Globus pallidus (tissue), 1 donor: ENCODE measurements at places on chromosomes 6 and 20.

DNA sequence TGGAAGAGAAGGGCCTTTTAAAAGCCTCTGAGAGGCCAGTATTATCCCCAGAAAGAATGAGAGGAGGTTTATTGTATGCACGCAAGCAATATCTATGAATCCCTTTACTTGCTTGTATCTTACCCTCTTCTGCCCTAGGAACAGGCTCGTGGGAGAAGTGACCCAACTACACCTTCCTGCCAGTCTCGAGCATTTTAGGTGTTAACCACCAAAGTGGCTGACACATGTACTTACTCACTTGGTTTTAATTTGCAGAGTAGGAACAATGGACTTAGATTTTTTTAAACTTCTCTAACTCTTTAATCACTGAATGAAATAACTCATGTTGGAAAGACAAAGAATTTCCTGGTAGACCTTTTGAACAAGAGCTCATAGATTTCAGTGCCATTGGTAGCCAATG is 296.9 kb downstream of the PLCB1 start:
- no peak for DNase-seq

DNA sequence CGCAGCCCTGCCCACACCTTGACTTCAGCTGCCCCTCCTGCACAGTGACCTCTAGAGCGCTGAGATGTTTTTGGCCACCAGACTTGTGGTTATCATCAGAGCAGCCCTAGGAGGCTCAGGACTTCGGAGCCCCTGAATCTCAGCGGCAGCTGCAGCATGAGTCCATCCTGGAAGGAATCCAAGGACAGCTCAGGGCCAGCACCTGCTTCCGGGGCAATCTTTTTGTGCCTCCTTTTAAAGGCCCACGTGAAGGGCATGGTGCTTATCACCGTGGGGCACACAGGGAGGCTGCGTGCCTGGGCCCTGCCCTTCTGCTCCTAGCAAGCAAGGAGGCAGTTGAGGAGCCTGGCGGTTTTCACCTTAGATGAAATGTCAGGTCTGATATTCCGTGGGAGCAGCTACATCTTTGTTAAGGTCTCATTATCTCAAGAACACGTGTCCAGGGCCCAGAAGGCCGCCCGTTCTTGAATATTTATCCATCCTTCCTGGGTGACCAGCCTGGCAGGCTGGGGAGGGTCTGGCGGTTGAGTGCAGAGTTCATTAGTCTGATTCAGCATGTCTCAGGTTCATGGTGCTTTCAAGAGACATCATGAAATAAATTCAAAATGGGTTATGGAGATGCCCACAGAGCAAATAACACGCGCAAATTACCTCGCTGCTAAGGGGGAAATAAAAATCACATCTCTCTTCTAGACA is 392.4 kb downstream of the TAF4 start:
- DNase-seq = no peak

GRCh38 chr6:156687789-156688619 is 89.2 kb upstream of the ARID1B start:
- no peak for DNase-seq

- no peak for DNase-seq
Observed at GRCh38 chr6:30219244-30219643, 6.0 kb upstream of the TRIM26 start.

DNA sequence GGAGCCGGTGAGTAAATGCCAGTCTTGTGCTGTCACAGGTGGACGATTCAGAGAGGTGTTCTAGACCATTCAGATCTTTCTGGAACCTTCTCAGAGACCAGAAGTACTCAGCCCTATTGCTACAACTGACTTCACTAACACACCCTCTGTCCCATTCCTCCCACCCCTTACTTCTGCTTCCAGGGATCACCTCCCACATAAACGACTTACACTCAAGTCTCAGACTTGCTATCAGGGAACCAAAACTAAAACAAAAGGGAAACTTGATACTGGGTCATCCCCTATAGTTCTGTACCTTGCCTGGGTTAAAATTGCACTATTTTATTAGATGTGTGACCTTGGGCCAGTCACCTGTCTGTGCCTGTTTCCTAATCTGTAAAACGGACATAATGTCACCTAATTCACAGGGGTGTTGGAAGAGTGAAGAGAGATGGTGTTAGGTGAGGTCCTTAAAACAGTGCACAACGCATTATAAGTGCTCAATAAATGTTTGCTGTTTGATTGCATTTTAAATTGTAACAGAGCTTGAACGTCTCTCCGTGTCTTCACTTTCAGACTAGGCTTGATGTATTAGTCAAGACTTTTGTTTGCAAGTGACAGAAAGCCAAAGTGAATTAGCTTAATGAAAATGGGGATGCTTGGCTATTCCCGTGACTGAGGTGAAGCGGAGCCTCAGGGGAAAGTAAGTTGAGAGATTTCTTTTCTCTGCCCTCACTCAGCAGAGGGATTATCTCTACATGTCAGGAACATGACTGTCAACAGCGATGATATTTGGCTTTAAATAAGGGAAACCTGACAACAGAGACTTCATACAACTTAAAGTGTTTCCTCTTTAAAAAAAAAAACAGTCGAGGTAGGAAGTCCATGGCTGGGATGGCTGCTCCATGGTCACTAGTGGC is 3.0 kb upstream of the SRXN1 start:
- DNase-seq = no peak

DNA sequence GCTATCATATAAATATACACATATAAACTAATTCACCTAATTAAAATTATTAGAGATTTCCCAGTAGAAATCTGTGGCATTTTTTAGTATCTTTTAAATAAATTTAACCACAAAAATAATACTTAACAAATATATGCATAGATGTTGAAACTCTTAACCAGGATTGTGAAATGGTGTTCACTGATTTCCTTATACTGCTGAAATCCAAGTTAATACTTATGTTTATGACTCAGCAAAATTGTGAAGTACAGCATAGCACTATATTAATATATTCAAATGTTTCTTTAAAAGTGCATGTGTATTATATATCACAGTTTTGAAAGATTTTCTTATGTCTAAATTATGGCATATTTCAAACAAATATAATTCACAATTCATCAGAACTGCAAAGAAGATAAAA is 328.2 kb upstream of the MANEA start:
- DNase-seq = no peak

- DNase-seq = no peak
Observed at GRCh38 chr6:158464483-158464882, 95.4 kb upstream of the TMEM181 start.

- DNase-seq = no peak
Observed at GRCh38 chr20:8156235-8157079, 24.4 kb downstream of the PLCB1 start.

- no peak for DNase-seq
Observed at GRCh38 chr6:80566361-80566760, 459.9 kb downstream of the BCKDHB start.

GRCh38 chr6:9159051-9159450 is 723.7 kb upstream of the SLC35B3 start:
- no peak for DNase-seq

GRCh38 chr6:142886431-142887170 is 58.4 kb downstream of the HIVEP2 start:
- DNase-seq = peak; percentile 67

GRCh38 chr6:111614833-111615582 is 9.3 kb upstream of the TRAF3IP2 start:
- DNase-seq = no peak

DNA sequence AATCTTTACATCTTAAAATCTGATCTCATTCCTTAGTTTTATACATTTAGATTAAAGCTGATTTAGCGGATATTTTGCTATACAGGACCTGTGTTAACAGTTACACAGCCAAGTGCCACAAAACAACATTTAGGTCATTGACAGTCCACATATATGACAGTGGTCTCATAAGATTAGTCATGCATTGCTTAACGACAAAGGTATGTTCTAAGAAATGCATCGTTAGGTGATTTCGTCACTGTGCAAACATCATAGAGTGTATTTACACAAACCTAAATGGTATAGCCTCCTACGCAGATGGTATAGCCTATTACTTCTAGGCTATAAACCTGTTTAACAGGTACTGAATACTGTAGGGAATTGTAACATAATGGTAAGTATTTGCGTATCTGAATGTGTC is 21.6 kb downstream of the ADGRG6 start:
- DNase-seq = no peak

GRCh38 chr6:122059918-122060317 is 339.5 kb upstream of the HSF2 start:
- no peak for DNase-seq

- peak; percentile 39 for DNase-seq
Observed at GRCh38 chr20:49641683-49642656, 71.7 kb downstream of the B4GALT5 start.

DNA sequence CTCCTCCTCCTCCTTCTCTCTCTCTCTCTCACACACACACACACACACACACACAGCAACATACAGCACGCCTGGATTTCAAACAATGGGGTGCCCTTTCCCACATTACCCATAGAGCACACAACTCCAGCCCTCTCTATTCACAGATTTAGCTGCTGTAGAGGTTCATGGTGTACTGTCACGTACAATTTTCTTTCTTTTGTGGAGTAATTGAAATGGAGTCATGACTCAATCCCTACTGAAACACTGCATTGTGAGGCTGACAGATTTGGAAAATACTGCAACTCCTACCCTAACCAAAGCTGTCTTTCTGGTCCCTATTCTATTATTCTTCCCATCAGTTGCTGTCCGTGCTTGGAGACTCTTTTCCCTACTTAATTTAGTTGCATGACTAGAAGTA is 166.9 kb downstream of the EDN1 start:
- DNase-seq = no peak

- no peak for DNase-seq
Observed at GRCh38 chr20:57483287-57484050, 41.5 kb downstream of the CTCFL start.

DNA sequence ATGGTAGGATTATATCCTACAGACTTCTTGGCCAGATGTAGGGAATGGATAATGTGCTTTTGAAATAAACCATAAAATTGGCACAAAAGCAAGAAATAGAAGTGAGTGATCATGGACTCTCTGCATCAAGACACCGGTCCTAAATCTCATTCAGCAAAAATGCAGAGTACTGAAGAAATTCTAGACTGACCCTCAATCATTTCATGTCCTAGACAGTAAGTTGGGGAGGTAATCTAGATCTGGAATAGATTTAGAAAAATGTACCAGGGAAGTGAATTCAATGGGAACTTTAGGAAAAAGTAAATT is 69.7 kb upstream of the ADTRP start:
- DNase-seq = no peak

GRCh38 chr6:151701911-151702562 is 105.4 kb upstream of the ESR1 start:
- no peak for DNase-seq

DNA sequence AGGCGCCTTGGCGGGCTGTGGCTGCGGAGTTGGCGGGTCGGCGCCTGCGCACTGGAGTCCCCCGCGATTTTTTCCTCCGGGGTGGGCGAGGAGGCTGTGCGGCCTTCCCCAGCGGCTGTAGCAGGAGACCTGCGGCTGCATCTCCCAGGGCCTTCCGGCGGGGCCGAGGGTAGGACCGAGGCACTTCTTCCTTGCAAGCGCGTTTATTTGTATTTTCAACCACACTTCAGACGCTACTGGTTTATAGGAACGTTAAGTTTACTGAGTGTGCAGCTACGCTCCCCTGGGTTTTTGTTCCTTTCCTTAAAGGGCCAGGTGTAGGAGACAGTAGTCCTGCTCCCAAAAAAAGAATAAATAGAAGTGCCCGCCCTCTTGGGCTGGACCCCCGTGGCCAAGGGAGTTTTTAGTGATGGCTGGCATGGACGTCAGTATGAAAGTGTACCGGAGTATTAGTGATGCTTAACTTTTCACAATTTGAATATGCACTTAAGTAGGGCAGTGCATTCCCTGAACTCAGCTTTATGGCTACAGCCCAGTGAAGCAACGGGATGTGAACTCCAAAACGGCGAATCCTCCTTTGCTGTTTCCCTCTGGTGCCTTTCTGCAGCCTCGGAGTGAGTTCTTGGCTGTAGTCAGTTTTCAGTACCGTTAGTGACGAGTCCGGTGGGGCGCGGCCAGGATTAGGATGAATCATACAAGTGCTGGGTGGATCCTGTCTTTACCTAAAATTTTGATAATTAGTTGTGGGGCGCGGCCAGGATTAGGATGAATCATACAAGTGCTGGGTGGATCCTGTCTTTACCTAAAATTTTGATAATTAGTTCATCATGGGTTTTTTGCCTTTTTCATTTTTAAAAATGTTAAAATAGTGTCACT is 1.0 kb upstream of the FBXO5 start:
- peak; percentile 96 for DNase-seq

- DNase-seq = no peak
Observed at GRCh38 chr6:14476793-14477531, 359.4 kb downstream of the CD83 start.

DNA sequence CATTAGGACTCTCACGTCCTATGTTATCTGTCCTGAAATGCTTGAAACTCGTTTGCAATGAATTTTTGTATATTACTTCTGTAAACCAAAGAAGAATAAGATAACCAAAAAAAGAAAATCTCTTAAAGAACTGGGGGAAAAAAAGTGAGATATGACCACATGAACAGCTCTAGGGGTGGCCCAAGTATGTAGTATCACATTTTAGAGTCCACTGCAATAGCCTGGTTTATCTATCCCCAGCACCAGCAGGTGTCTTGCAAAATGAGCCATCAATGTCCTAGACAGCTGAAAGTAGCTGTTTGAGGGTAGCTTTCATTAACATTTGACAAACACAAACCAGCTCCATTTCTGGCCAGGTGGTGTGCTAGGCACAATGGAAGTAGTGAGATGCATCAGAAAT is 102.8 kb downstream of the PXDC1 start:
- no peak for DNase-seq

GRCh38 chr6:33856655-33857054 is 52.9 kb upstream of the MLN start:
- DNase-seq = no peak

DNA sequence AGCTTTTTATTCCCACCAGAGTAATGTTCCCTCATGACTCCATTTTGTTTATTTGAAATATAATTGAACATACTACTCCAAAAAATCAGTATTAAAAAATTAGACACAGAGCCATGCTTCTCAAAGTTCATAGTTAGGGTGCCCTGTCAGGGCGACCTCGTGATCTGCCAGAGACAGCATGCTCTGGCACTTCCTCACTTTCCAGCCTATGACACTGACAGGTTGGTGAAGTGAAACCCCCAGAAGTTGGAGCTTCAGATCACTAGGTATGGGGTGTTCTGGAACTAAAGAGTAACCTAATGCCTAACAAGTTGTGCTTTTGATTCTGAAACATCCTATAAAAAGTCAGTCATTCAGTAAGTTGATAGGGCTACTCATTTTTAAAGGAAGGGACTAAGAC is 93.0 kb downstream of the TBC1D7 start:
- DNase-seq = peak; percentile 20

DNA sequence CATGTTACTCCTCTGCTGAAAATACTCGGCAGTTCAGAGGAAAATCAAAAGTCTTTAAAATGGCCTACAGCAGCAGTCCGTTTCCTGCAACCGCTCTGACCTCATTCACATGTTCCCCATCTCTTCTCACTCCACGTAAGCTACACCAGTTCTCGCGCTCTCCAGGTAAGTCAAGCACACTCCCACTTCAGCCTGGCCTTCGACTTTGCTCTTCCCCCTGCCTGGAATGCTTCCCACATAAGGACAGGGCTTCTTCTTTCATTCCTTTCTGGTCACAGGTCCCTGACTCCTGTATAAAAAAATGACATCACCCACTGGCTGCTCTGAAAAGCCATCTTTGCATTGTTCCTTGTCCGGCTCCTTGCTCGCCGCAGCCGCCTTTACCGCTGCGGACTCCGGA is 42.7 kb downstream of the MGME1 start:
- DNase-seq = no peak
